ENCODE measurements at places on chromosomes 16 and 17.

- no peak for DNase-seq
- no peak overlapping the region for H3K4me3 ChIP-seq
- no peaks in the 10 kb centered on the region for H3K36me3 ChIP-seq
- H3K4me1 ChIP-seq: peaks cover 2% of the 10 kb centered on the region
- no peak overlapping the region for H3K27ac ChIP-seq
Measured at GRCh38 chr16:49964973-49965372, 60.1 kb upstream of the CNEP1R1 start.

DNA sequence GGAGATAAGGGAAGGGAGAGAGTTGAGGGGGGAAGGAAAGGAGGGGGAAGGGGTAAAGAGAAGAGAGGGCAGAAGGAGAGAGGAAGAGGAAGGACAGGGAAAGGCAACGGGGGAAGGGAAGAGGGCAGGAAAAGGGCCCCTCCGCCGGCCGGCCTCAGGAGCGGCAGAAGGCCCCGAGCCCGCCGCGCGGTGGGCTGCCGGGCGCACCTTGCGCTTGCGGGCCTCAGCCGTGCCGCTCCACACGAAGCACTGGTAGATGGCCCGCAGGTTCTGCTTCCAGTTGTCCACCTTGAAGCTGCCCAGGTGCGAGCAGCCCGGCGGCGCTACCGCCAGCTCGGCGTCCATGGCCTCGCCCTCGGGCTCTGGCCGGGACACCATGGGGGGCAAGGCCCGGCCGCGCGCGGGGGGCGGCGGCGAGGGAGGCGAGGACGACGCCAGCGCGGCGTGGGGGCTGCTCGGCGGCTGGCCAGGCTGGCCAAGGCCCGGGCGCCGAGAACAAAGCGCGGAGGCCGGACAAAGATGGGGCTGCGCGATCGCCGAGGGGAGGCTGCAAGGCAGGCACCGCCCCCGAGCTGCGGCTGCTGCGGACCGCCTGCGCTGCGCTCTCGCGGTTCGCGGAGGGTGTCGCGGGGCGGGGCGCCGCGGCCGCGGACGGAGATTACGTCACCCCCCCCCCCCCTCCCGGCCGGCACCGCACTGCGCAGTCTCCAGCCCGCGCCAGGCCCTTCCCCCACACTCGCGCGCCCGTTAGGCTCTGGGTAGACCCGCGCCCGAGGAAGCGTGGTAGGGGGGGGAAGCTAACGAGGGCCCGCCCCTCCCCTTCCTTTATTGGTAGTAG, at the start of gene USP22:
TSS of gene USP22 (minus strand) at position 554 of the 838 bp plus-strand sequence. CDS start at position 378, 176 bp downstream.
- peak within 1 kb of the TSS; percentile 96 for H3K27ac ChIP-seq
- peaks cover 5% of the 10 kb centered on the region for H3K36me3 ChIP-seq
- DNase-seq: peak; percentile 93
- peaks cover 22% of the 10 kb centered on the region for H3K4me1 ChIP-seq
- H3K27me3 ChIP-seq: no peaks in the 10 kb centered on the region

DNA sequence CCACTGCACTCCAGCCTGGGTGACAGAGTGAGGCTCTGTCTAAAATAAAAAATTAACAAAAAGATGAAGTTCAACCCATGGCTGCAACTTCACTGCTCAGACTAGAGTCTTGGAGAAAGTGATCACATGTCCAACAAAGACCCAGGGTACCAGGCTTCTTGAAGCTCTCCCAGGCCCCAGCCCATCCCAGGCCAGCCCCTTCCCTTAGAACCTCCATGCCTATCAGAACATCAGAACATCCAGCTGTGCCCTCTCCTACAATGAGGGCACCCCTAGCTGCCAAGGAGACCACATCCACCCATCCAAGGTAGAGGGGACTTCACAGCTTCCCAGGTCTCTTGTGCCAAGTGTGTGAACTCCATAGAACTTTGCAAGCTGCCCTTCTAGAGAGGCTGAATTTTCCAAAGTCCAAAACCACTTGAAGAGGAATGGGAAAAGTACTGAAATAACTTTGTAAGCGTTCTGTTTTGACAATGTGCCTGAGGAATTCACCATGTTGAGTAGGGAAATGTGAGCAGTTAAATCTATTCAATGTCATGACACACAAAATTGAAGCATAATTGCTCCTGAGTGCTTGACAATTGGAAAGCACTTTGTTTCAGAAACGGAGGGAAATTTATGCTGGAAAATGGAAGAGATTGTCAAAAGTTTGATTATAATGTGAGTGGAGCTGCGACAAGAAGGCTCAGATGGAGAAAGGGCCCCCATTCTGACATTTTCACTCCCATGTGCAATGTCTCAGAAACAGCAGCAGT, 230.4 kb downstream of the ZNF423 start:
- H3K4me3 ChIP-seq: no peak overlapping the region
- no peaks in the 10 kb centered on the region for H3K36me3 ChIP-seq
- no peak for DNase-seq
- H3K27ac ChIP-seq: no peak overlapping the region
- H3K4me1 ChIP-seq: no peaks in the 10 kb centered on the region
- H3K27me3 ChIP-seq: no peaks in the 10 kb centered on the region

- no peaks in the 10 kb centered on the region for H3K4me1 ChIP-seq
- H3K36me3 ChIP-seq: no peaks in the 10 kb centered on the region
- no peak overlapping the region for H3K4me3 ChIP-seq
- DNase-seq: no peak
Measured at GRCh38 chr16:52825892-52826291, 226.8 kb downstream of the CHD9NB start.

GRCh38 chr16:19861811-19862327, 22.8 kb downstream of the GPRC5B start:
- DNase-seq: no peak
- H3K27ac ChIP-seq: no peak overlapping the region
- H3K36me3 ChIP-seq: no peaks in the 10 kb centered on the region
- no peak overlapping the region for H3K4me3 ChIP-seq

GRCh38 chr17:49224997-49225337, 5.6 kb downstream of the PHOSPHO1 start:
- H3K27ac ChIP-seq: peak overlapping the region; percentile 75
- DNase-seq: peak; percentile 36
- peaks cover 7% of the 10 kb centered on the region for H3K27me3 ChIP-seq

DNA sequence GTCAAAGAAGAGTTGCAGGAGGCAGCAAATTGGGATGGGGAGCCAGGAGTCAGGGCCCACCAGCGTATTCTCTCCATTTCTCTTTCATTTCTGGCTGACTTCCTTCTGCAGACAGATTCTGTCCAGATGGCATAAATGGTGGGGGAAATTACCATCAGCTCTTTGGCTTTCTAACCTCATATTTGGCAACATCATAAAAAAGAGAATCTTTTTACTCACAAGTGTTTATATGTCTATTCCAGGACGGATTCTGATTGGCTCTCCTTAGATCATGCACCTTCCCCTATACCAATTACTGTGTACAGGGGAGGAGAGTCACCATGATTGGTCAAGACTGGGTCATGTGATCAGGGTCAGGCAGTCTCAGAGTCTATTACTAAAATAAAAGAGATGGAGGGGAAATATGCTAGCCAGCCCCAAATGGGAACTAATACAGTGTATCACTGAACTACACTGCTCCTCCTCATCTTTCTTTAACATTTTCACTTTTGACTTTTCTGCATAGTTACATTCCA, 537.1 kb upstream of the EEF2KMT start:
- DNase-seq: no peak
- no peak overlapping the region for H3K27ac ChIP-seq
- no peaks in the 10 kb centered on the region for H3K36me3 ChIP-seq
- no peaks in the 10 kb centered on the region for H3K4me1 ChIP-seq
- H3K27me3 ChIP-seq: no peaks in the 10 kb centered on the region

- H3K4me1 ChIP-seq: peaks cover 6% of the 10 kb centered on the region
- no peak for DNase-seq
- peaks cover 21% of the 10 kb centered on the region for H3K36me3 ChIP-seq
- H3K27ac ChIP-seq: no peak overlapping the region
Measured at GRCh38 chr16:70254965-70255286, 3.2 kb upstream of the EXOSC6 start.

Measured in activated naive CD8-positive, alpha-beta T cell treated with anti-CD3 and anti-CD28 coated beads, Interleukin-2, amount 10 ng/mL, durations not matched to agents 7 days and 5 days (primary cell).